ENCODE measurements at places on chromosomes 6 and 20.

DNA sequence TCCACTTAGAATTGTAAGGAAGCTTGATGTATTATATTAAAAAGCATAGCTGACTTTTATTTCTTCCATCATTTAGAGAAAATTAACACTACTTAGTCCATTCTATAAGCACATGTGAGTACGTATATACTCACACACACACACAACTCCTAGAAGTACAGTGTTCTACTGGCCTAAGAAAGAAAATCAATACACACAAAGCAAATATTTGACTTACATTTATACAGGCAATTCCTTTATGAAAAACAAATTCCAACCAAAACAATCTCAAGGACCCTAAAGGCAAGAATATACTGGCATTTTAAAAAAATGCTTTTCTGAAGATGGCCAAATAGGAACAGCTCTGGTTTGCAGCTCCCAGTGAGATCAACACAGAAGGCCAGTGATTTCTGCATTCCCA lies 71.9 kb downstream of the NRSN1 start:
- no peak for DNase-seq

GRCh38 chr6:119138906-119139541 lies 60.6 kb upstream of the FAM184A start:
- no peak for DNase-seq

DNA sequence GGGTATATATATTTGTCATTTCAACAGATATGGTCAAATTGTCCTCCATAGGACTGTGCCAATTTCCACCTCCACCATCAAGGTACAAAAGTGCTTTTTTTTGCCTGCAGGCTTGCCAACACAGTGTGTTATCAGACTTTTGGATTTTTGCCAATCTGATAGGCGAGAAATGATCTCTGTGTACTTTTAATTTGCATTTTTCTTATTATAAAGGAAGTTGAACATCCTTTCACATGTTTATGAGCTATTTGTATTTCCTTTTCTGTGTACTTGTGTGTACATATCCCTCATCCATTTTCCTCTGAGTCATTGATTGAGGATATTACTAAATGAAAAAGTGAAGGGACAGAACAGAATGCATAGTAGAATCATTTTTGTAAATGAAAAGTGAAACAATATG lies 39.0 kb upstream of the PTPN1 start:
- DNase-seq = no peak

DNA sequence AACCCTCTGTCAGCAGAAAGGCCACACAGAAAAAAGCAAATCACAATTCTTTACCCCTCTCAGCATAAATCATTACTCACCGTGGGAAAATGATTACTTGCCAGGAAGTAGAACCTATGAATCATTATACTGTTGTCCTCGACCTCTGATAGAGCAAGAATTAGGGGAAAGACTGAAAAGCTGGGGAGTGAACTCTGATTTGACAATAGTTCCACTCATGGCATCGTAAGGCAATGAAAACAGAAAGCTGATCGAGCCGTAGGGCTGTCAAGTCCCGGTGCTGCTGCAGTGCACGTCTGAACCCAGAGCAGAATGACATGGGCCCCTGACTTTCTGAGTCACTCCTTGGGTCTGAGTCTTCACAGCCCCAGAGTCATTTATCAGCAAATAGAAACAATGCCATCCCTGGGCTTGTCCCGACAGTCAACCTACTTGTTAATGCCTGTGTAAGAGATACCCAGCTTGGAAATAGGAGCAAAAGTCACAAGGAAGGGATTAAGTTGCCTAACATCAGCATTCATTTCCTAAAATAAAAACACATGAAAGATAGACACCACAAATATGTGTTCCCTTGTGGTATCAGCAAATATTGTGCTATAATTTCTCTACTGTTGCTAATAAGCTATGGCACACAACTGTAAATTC lies 224.8 kb upstream of the MARCKS start:
- peak; percentile 46 for DNase-seq

GRCh38 chr6:170449835-170450753 lies 103.0 kb downstream of the PSMB1 start:
- no peak for DNase-seq

GRCh38 chr6:52523378-52524142 lies 53.3 kb downstream of the TRAM2 start:
- no peak for DNase-seq

DNA sequence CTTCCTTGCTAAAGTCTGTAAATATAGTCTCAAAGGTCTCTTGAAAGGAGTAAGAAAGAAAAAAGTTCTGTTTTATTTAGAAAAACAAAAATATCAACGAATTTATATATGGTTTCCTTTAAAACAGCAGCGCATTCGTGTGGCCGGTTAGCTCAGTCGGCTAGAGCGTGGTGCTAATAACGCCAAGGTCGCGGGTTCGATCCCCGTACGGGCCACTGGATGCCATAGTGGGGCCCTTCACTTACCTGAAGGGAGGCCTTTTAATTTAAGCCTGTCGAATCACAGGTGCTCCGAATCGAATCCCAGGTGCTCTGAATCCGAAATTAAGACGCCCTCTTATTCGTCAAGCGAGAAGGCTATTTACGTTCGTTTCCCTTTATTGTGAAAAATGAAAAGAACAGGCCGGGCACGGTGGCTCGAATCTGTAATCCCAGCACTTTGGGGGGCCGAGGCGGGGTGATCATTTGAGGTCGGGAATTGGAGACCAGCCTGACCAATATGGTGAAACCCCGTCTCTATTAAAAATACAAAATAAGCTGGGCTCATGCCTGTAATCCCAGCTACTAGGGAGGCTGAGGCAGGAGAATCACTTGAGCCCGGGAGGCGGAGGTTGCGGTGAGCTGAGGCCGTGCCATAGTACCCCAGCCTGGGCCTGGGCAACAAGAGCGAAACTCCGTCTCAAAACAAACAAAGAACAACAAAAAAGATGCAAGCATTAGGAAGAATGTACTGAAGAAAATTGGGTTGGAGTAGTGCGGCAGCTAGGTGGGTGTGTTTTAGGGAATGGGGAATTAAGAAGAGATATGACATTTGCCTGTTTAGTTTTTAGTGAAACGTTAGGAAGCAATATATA lies 195.8 kb upstream of the ZNF184 start:
- DNase-seq = no peak

DNA sequence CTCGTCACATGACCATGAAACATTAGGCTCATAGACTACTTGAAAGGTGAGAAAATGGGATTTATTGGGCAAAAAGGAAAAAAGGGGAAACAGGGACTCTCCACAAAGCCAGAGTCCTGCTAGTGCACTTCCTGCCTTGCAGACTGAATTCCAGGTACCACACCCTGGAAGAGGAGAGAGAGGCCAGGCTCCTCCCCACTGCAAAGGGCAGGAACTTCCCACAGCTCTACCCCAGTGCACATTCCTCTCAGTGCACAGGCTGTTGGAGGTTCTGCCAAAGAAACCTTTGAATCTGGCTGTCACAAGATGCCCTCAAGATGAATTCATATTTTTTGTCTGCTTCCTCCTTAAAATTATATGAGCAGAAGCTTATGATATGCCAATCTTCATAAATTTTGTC lies 920.4 kb upstream of the GJE1 start:
- DNase-seq = no peak

DNA sequence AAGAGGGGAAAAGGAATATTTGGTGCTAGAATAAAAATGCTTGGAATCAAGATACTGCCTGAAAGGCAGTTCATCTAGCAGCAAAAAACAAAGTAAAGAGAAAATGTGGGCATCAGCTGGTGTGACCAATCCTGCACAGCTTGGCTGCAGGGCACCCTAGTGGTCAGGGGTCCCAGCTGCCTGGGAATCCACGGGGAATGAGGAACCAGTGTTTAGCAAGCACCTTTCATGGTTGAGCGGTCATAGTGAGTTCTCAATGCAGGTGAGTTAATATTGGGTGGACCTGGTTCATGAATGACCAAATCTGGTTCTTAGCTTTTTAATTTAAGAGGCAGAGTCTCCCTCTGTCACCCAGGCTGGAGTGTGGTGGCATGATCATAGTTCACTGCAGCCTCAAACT lies 53.3 kb downstream of the CAP2 start:
- DNase-seq = no peak

- peak; percentile 77 for DNase-seq
These were observed 554 bp upstream of the ZSCAN31 start for GRCh38 chr6:28336284-28337120.

- DNase-seq = no peak
These were observed 9.9 kb downstream of the CCDC167 start for GRCh38 chr6:37489697-37490336.
